ENCODE measurements at places on chromosomes 6 and 20. TPM values are rescaled to one million over a fixed set of nuclear protein-coding genes. Genes with fewer than 3 reads are reported as not detected.

GRCh38 chr6:138522611-138523010 lies 23.3 kb upstream of the NHSL1 start:
- H3K4me3 ChIP-seq = no peak overlapping the region
- no peaks in the 10 kb centered on the region for H3K27me3 ChIP-seq
- no peak for DNase-seq
- H3K36me3 ChIP-seq = no peaks in the 10 kb centered on the region
- H3K27ac ChIP-seq = no peak overlapping the region

GRCh38 chr6:16108921-16109658 lies 19.8 kb upstream of the MYLIP start:
- H3K4me3 ChIP-seq = no peak overlapping the region
- H3K27ac ChIP-seq = no peak overlapping the region
- peak; percentile 51 for DNase-seq
- H3K4me1 ChIP-seq = peaks cover 20% of the 10 kb centered on the region
- no peaks in the 10 kb centered on the region for H3K27me3 ChIP-seq

SEL1L2 gene
- total RNA-seq = 0.92 TPM

DNA sequence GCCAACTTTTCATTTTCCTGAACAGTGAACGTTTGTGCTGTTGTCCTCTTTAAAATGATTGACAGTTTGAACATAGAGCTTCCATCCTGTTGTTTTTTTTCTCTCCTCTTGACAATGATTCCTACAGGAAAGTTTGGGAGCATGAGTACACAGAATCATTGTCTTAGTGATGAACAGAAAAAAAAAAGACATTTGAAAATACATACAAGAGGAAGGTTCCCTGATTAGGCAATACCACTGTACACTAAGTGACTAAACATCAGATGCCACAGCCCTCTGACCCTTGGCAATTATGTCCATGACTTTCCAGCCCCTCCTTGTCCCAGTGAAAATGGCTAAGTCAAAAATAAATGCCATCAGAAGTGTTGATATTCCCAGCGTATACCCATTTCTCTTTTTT lies 71.5 kb downstream of the RTN4IP1 start:
- no peaks in the 10 kb centered on the region for H3K4me1 ChIP-seq
- no peaks in the 10 kb centered on the region for H3K27me3 ChIP-seq
- no peak overlapping the region for H3K4me3 ChIP-seq
- DNase-seq = no peak
- H3K27ac ChIP-seq = no peak overlapping the region

DNA sequence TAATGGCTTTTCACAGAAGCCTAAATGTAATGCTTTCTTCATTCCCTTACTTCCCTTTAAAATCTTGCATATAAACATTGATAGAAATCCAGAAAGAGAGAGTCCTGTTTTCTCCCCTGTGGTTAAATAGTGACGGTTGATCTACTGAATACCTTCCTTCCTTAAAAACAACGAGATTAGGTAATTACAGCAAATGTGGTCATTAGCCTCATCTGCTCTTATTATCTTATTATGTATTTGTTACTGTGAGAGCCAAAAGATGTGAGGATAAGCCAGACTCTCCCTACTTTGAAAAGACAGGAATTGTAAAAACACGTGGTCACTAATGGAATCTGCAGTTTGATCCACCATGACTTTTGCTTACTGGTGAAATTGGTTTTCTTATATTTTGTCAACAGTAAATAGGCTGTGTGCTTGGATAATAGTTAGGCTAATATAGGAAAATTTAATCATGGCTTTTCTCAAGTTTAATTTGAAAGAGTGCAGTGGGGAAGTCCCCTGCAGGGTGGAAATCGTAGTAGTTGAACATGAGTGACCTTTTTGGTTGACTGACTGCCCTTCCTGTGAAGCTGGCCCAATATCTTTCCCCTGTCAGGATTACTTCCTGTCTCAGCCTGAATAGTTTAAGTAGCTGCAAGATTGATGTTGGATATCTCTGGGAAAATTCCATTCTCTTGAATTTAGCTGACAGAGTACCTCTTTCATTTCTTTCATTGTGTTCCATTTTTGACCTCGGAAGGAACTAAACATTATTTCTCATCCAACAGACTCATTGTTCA lies 62.8 kb downstream of the JARID2 start:
- no peaks in the 10 kb centered on the region for H3K27me3 ChIP-seq
- no peak overlapping the region for H3K4me3 ChIP-seq
- H3K4me1 ChIP-seq = peaks cover 4% of the 10 kb centered on the region
- no peak overlapping the region for H3K27ac ChIP-seq
- H3K36me3 ChIP-seq = no peaks in the 10 kb centered on the region
- no peak for DNase-seq

ZC2HC1B gene
- total RNA-seq = not detected

CPNE5 gene
- 28.4 TPM for total RNA-seq

IGF2R gene
- 49.9 TPM for total RNA-seq

GRCh38 chr6:70884074-70884983 lies 72.5 kb downstream of the B3GAT2 start:
- no peaks in the 10 kb centered on the region for H3K27me3 ChIP-seq
- no peak overlapping the region for H3K4me3 ChIP-seq
- H3K4me1 ChIP-seq = no peaks in the 10 kb centered on the region

PACSIN1 gene
- total RNA-seq = 6.4 TPM

DNA sequence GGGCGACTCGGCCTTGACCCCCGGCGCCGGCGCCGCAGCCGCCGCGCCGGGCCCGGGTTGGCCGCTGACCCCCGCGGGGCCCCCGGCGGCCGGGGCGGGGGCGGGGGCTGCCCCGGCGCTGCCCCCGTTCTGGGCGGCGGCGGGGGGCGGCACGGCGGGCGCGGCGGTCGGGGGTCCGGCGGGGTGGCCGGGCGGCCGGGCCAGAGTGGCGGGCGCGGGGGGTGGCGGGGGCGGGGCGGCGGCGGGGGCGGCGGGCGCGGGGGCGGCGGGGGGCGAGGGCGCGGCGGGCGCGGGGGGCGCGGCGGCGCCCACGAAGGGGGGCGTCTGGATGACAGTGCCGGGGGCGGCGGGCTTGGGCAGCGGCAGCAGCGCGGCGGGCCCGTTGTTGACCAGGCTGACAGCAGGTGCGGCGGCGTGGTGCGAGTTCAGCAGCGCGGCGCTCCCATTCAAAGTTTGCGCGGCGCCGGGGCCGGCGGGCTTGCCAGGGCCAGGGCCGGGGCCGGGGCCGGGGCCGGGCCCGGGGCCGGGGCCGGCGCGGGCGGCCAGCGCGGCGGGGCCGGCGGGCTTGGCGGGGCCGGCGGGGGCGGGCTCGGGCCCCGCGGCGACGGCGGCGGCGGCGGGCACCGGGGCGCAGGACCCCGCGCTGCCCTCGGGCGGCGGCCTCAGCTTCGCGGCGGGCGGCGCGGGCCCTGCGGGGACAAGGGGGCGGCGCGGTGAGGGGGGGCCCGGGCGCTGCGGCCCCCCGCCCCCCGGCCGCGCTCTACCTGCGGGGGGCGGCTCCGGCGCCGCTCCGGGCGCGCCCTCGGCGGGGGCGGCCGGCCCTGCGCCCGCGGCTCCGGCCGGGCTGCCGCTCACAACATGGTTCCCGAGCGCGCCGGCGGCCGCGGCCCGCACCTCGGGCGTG lies 659 bp downstream of the TAF4 start:
- DNase-seq = no peak
- peaks cover 2% of the 10 kb centered on the region for H3K4me1 ChIP-seq
- H3K27ac ChIP-seq = no peak overlapping the region
- no peaks in the 10 kb centered on the region for H3K27me3 ChIP-seq

- H3K27me3 ChIP-seq = no peaks in the 10 kb centered on the region
- no peaks in the 10 kb centered on the region for H3K4me1 ChIP-seq
- H3K27ac ChIP-seq = no peak overlapping the region
- no peak overlapping the region for H3K4me3 ChIP-seq
Observed at GRCh38 chr20:58485393-58485792, 29.8 kb downstream of the APCDD1L start.

DNA sequence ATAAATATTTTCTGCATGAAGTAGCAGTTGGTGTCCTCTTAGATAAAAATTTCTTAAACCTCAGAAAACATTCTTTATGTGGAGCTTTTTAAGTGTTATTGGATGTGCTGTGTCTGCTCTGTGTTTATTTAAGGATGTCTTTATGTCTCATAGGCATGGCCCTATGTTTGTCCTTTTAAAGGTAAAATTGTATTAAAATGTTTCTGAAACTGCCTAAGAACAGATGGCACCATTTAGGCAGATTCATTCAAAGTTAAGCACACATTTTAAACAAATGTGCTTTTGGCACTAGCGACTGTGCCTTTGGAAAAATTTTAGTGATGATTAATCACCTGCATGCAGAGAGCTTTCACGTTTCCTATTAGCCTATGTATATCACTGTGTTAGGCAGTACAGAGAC lies 125.2 kb downstream of the KIF6 start:
- DNase-seq = no peak
- H3K27me3 ChIP-seq = no peaks in the 10 kb centered on the region
- no peak overlapping the region for H3K4me3 ChIP-seq
- no peak overlapping the region for H3K27ac ChIP-seq

GJA1 gene
- 233 TPM for total RNA-seq

DNA sequence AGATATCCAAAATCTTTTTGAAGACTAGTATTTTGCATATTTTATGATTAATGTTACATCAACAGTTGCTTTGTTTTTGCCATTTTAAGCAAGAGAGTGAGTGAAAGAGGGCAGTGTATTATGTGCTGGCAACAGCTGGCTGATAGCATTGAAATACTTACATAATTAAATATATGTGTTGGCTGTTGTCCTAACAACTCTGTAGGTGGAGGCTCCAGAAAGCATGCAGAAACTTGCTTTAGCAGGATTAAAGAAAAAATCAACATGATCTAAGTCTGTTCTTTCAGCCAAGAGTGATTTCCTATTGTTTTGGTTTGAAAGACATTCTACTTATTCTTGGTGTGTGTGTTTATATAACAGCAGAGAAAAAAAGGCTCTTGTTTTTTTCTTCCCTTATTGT lies 127.5 kb downstream of the CDKAL1 start:
- no peak for DNase-seq
- H3K4me3 ChIP-seq = no peak overlapping the region
- no peaks in the 10 kb centered on the region for H3K27me3 ChIP-seq
- peaks cover 5% of the 10 kb centered on the region for H3K4me1 ChIP-seq

- peak; percentile 36 for DNase-seq
- H3K4me1 ChIP-seq = peaks cover 21% of the 10 kb centered on the region
Observed at GRCh38 chr20:8244637-8245036, 112.6 kb downstream of the PLCB1 start.

DNA sequence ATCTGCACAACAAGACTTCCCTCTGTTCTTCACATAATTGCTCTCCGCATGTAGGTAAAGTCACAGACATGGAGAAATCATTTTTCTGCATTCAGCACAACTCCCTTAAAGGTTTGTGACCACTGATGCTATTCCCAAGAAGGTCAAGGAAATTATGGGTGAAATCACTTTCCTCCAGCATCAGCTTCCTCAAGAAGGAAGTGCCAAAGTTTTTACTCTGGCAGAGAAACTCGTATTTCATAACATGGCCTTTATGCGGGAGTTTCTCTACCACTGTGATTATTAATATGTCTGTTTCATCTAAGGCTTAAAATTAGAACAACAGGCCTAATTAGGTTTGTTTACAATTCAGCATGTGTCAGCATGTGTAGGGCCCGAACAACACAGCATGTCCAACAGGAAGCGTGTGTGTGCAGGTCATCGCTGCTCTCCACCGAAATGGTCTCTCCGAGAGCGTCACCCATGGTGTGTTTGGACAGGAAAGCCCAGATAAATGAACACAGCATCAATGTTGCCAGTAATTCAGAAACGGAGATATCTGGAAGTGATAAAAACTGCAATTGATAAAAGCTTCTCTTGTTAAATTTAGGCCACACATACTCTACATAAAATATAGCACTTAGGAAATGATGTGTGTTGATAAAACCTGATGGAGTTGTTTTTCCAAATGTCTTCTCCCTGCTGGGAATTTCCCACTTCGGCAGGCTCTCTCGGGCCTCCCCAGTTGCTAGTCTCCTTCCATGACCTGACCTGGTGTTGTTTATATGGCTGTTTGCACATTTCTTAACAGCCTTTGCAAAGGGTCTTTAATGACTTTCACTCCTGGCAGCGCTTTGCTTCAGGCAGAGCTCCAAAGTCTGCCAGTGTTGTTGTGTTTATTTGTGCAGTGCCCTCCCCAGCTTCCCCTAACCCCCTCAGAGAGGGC lies 265.1 kb upstream of the CEP162 start:
- no peaks in the 10 kb centered on the region for H3K27me3 ChIP-seq
- no peak overlapping the region for H3K27ac ChIP-seq
- no peak for DNase-seq
- no peaks in the 10 kb centered on the region for H3K4me1 ChIP-seq
- no peaks in the 10 kb centered on the region for H3K36me3 ChIP-seq

SNAP25 gene
- 0.91 TPM for total RNA-seq

ATP6V1G2 gene
- total RNA-seq = 1.1 TPM

- no peaks in the 10 kb centered on the region for H3K27me3 ChIP-seq
- H3K36me3 ChIP-seq = peaks cover 87% of the 10 kb centered on the region
- no peak overlapping the region for H3K27ac ChIP-seq
- no peak overlapping the region for H3K4me3 ChIP-seq
- H3K4me1 ChIP-seq = no peaks in the 10 kb centered on the region
Observed at GRCh38 chr20:34538671-34539123, 19.8 kb upstream of the MAP1LC3A start.

GRCh38 chr6:28295326-28295725 lies 14.0 kb downstream of the PGBD1 start:
- H3K4me1 ChIP-seq = no peaks in the 10 kb centered on the region
- no peak for DNase-seq
- H3K27me3 ChIP-seq = no peaks in the 10 kb centered on the region
- no peaks in the 10 kb centered on the region for H3K36me3 ChIP-seq

DNA sequence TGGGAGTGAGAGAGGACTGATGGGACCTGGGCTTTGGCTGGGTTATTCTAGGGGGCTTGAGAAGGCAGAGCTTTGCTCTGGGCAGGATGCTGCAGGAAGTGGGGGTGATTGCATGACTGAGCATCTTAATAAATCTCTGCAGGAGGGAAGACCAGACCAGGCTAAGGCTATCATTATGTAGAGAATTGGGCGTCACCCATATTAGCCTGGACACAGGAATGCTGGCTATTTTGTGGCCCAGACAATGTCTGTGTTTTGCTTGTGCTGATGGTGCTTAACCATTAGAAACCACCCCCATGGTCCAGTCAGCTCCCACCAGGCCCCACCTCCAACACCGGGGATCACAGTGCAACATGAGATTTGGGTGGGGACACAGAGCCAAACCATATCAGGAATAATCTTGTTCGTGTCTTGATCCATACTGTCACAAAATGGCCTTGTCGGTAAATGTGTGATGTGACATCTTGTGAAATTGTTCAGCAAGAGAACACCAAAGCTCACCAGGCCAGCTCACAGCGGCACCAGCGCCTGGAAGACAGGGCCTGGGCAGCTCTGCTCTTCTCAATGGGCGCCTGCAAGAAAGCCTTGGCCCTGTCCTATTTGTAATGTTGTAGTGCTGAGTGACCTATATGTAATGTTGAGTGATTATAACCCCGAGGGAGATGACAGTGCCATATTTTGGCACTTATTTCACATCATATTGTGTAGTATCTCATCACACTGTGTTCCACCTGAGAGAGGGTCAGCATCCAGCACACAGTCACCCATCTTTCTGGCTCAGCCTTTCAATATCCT lies 211.8 kb downstream of the QKI start:
- no peak for DNase-seq
- H3K4me1 ChIP-seq = no peaks in the 10 kb centered on the region
- H3K4me3 ChIP-seq = no peak overlapping the region
- H3K27me3 ChIP-seq = peaks cover 7% of the 10 kb centered on the region

- H3K36me3 ChIP-seq = no peaks in the 10 kb centered on the region
- H3K27ac ChIP-seq = no peak overlapping the region
- no peaks in the 10 kb centered on the region for H3K27me3 ChIP-seq
- no peaks in the 10 kb centered on the region for H3K4me1 ChIP-seq
- no peak overlapping the region for H3K4me3 ChIP-seq
Observed at GRCh38 chr6:105967917-105968602, 118.1 kb upstream of the PRDM1 start.

- H3K27ac ChIP-seq = peak overlapping the region; percentile 100
- H3K27me3 ChIP-seq = no peaks in the 10 kb centered on the region
- H3K36me3 ChIP-seq = no peaks in the 10 kb centered on the region
- peak; percentile 89 for DNase-seq
Observed at GRCh38 chr20:17568972-17569521, 828 bp upstream of the DSTN start.

All from heart left ventricle (tissue), 16 donors.